ENCODE measurements at places on chromosomes 4 and X.

- DNase-seq, result no peak
Observed at GRCh38 chr4:99054428-99054994, 34.1 kb downstream of the ADH5 start.

DNA sequence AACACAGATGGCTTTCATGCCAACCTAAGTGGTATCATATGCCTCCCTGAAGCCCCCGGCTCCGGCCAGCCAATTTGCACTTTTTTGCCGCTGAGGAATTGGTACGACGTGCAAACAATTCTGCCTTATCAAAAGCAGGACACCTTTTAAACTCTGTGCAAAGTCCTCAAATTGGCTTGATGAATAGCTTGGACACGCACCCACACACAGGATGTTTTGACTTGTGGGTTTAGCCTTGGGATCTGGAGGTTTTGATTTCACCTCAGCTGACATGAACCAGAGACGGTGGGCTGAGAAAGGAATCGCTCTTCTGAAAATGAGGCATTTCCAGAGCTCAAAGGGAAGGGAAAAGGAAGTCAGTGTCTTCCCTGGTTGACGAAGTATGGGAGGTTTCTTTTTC is 110.8 kb upstream of the SHOX start:
- DNase-seq, result no peak

GRCh38 chr4:106201373-106201772 is 114.6 kb downstream of the TBCK start:
- DNase-seq, result no peak

DNA sequence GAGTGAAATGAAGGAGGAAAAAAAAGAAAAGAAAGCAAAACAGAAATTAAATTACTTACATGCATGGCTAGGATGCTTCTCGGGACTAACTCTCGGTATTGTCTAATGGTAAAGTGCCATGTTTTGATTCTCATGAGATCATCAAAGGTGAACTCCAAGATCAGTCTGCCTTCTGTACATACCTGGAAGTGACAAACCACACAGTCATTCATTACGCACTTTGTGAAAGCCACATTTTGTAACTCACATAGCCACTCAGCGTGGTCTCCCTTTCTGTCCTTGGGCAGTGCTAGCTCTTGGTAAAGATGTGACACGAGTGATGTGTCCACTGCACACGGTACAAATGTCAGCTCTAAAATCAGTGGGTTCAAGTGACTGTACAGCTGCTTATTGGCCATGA is 309.8 kb downstream of the LDB2 start:
- no peak for DNase-seq

DNA sequence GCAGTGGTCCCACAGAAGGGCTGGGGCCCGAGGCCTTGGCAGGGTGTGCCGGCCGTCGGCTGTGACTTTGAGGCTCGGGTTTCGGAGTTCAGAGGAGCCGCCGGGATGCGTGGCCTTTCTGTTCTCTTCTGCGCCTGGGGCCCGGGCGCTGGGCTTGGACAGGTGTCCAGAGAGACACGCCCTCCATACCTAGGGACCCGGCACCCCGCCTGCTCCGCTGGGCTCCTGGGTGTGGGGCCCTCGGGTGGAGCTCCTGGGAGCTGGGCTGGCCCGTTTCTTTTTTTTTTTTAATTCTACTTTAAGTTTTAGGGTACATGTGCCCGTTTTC is 11.3 kb downstream of the FGFRL1 start:
- no peak for DNase-seq

Measured in posterior cingulate gyrus (tissue), 11 donors.